Activated naive CD4-positive, alpha-beta T cell treated with anti-CD3 and anti-CD28 coated beads, Interleukin-2, amount 10 ng/mL, durations not matched to agents 5 hours and 36 hours (primary cell): ENCODE measurements at places on chromosomes 4 and X. TPM values are rescaled to one million over a fixed set of nuclear protein-coding genes. Genes with fewer than 3 reads are reported as not detected.

APOOL gene
- 13.5 TPM for total RNA-seq

ZXDA gene
- 3.7 TPM for total RNA-seq

EDA2R gene
- 2.3 TPM for total RNA-seq

GBA3 gene
- not detected for total RNA-seq

ABLIM2 gene
- 0.43 TPM for total RNA-seq

CWH43 gene
- not detected for total RNA-seq

GLRB gene
- not detected for total RNA-seq

PPP4R3C gene
- total RNA-seq = not detected

RXFP1 gene
- total RNA-seq = not detected

MTMR1 gene
- 59.0 TPM for total RNA-seq

ATP2B3 gene
- total RNA-seq = not detected

RNF128 gene
- total RNA-seq = not detected

SMIM31 gene
- total RNA-seq = not detected
